ENCODE measurements at places on chromosomes 6 and 20. TPM values are rescaled to one million over a fixed set of nuclear protein-coding genes. Genes with fewer than 3 reads are reported as not detected.

Gene SNX9
- 31.3 TPM for total RNA-seq

Gene HSPA1L
- 5.7 TPM for total RNA-seq

DNA sequence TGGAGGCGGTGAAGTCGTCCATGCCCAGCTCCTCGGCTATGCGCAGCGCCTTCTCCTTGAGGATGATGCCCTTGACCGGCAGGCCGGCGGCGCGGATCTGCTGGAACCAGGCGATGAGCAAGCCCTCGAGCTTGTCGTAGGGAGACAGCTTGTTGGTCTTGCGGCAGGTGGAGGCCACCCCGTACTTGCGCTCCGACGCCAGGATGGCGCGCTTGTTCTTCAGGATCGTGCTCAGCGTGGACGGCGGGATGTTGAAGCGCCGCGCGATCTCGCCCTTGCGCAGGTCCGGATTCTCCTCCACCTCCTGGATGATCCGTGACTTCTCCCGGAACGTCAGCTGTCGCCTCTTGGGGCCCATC, 435 bp downstream of the CENPB start:
- DNase-seq: no peak

DNA sequence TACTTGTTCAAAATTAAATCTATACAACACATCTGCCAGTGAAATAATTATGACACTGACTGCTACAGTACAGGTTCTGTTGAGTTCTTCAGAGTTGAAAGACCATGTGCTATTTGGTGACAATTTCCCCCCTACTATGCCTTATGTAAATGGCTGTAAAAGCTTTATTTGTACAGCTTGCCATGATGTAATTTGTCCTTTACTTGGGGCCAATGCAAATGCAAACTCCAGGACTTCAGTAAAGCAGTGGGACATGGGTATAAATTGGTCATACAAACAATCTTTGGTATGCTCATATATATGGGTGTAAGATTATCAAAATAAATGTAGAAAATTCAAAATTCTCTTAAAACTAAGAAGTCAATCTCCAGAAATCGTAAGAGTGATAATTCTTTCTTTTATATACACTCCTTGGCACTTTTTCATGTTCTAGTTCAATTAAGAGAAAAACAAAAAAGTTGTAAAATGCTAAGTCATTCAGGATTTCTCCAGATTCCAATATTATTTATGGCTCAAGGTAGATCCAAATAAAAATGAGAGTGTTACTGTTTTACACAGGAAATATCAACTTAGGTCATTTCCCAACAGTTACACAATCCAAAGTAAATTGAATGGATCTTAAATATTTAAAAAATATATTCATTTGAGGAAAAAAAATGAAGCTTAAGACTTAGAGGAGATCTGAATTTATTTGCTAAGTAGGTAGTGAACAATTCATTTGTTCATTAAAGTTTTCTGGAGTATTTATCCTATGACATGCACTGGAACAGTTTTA, 1310.5 kb upstream of the CITED2 start:
- no peak for DNase-seq

GRCh38 chr6:53020005-53020744, 25.1 kb upstream of the GSTA4 start:
- DNase-seq: no peak

DNA sequence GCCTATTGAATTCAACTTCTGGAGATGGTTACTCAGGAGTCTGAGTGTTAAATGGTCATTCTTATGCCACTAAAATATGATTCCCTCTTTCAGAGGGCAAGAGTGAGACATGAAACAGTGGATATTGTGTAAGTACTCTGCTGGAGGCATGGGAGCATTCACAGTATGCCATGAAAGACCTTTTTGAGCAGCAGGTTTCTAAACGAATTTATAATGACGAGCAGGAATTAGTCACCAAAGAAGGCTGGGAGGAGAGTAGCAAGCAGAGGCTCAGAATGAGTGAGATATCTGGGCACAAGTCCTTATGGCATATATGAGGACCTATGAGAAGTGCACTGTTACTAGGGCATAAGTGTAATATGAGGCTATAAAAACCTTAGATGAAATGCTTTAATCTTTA, 10.9 kb upstream of the MYB start:
- no peak for DNase-seq

DNA sequence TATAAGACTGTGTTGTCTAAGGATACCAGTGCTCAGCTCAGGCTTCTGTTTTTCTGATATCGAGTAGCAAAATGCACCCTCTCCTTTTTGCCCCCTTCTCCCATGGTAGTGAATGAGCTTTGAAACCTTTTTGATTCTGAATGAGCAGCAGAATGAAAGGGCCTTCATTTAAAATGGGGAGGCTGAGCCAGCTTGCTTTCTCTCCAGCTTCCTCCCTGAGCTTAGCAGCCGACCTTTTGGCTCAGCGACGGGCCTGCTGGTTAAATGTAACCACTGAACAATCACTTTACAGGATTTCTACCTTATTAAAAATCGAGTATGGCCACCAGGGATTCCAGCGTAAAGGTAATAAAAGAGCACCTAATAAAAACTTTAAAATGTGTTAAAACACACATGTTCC, 133.7 kb upstream of the SPACA1 start:
- no peak for DNase-seq

DNA sequence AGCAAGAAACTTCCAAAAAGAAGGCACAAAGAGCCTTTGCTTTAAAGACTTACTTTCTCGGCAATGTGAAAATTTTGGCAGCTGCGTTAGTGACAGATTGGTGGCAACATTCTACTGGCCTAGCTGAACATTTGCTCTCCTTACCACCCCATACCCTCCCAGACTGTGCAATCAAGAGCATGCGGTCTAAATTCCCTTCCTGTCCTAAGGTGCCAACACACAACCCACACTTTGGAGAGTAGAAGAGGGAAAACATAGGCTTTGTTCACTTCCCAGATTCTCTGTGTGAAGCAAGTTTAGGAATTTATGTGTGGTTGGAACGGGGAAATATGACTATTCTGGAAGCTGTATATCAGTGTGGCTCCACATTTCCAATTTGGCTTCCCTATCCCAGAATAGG, 29.8 kb upstream of the NEDD9 start:
- DNase-seq: peak; percentile 50

Data from dorsolateral prefrontal cortex (tissue), 122 donors.